ENCODE measurements at places on chromosomes 6 and 20.

DNA sequence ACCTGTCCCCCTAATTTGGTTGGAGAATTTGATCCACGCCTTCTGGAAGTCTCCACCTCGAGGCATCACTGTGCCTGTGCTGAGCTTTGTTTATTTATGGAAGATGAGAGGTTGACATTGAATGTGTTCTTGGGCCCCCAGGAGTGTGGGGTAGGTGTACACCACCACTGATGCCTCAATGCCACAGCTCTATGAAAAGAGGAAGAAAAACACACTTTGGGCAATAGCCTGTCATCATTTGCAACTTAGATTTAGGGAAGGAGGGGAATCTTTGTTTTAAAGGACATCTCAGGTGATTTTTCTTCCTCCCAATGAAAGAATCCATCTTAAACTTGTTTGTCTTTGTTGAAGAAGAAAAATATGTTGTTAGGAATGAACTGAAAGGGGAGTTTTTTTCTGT lies 42.6 kb downstream of the TBC1D7 start:
- DNase-seq: no peak

- DNase-seq: no peak
Measured at GRCh38 chr20:12911372-12911771, 97.4 kb upstream of the SPTLC3 start.

GRCh38 chr20:35757098-35757705 lies 14.6 kb upstream of the PHF20 start:
- no peak for DNase-seq

- no peak for DNase-seq
Measured at GRCh38 chr6:20427856-20428255, 26.2 kb downstream of the E2F3 start.

DNA sequence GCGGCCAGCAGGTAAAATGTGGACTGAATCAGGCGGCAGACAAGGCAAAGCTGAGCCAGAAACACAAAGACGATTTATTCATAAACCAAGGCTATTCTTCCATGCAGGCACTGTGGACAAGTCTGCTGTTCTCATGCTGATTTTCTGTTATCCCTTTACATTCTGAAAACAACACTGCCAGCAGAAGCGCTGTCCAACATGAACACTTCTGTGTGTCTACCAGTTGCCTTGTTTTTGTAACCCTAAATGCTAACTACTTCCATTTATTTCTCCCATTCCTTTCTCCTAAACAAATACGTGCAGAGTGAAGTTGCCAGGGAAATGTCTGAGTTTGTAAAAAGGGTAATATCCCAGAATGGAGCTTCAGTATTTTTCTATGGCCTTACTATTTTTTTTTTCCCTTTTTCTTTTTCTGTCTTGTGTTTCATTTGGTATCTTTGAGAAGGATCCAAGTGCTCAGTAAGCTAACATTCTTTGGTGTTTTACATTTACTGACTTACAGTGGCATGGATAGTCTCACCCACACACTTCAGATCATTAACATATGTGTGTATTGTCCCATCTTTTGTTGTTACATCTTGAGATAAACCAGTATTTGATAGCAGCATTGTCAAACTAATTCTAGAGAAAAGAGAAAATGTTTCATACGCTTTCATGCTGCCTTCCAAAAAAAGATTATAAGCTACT lies 1308.9 kb upstream of the MAP3K7 start:
- no peak for DNase-seq

DNA sequence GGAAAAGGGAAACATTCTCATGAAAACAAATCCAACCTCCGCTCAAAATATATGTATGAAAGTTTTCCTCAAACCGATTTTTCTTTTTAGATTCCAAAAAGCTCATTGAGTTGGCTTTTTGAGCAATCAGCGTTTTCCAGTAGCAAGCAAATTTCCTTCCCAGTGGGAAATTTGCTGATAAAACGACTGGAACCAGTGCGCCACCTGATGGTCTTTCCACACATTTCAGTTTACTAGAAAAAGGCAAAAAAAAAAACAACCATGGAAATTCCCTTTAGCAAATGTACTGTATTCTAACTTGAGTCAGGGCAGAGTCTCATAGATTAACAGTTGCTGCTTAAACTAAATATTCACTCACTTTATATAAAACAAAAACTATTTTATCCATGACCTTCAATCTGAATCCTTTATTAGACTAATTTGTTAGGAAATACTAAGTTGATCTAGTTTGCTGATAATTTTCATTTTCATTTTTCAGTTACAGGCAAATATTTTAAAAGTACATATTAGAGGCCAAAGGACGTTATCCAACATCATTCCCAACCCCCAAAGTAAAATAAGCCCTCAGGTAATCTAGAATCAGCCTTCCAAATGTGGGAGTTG lies 271.5 kb downstream of the FOXA2 start:
- DNase-seq: peak; percentile 33

DNA sequence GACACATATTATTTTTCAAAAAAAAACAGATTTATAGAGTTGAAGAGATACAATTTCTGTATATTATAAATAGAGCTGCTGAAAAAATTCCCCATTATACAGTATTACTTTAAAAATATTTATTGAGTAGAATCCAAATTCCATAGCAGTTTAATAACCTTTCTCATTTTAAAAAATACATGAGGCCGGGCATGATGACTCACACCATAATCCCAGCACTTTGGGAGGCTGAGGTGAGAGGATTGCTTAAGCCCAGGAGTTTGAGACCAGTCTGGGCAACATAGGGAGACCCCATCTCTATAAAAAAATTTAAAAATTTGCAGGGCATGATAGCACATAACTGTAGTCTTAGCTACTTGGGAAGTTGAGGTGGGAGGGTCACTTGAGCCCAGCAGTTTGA lies 13.0 kb downstream of the ATRN start:
- peak; percentile 6 for DNase-seq

DNA sequence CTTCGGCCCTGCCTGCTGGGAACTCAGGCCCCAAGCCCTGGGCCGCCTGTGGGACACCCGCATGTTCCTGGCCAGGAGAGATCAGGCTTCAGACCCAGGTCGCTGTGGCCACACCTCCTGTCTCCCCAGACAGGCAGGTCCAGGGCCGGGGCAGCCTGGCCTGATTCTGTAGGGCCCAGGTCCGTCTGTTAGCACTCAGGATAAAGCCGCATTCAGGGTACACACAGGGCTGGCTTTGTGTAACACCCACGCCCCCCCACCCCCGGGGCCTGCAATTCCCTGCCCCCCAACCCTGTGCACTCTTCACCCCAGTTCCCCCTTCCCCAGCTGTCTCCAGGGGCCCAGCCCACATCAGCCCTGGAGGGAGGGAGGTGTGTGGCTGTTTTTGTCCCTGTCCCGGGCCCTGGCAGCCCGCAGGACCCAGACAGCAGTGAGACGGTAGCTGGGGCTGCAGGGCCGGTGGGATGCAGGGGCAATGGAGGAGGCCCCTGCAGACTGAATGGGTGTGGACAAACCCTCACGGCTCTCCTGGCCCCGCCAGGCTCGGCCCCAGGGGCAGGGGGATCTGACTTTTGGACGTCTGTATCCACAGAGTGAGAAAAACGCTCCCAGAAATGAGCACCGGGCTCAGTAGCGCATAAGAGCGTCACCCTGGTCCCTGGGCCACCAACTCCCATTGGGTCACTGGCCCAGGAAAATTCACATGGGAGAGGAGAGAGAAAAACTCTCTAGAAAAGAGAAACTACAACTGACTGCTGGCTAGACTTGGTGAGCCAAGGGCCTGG lies 42.4 kb upstream of the ZBP1 start:
- DNase-seq: no peak

GRCh38 chr6:163637524-163637923 lies 223.0 kb downstream of the QKI start:
- no peak for DNase-seq

DNA sequence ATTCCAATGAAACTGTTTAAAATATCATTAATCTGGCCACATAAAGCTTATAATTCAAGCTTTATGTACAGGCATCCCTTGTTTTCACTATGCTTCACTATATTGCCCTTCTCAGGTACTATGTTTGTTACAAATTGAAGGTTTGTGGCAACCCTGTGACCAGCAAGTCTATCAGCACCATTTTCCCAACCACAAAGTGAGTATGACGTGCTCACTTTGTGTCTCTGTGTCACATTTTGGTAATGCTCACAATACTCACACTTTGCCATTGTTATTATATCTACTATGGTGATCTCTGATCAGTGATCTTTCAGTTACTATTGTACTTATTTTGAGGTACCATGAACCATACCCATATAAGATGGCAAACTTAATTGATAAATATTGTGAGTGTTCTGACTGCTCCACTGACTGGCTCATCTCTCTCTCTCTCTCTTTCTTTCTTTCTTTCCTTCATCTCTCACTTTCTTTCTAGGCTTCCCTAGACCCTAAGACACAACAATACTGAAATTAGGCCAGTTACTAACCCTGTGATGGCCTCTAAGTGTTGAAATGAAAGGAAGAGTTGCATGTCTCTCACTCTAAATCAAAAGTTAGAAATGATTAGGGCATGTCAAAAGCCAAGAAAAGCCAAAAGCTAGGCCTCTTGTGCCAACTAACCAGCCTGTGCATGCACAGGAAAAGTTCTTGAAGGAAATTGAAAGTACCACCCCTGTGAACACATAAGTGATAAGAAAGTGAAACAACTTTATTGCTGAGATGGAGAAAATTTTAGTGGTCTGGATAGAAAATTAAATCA lies 227.9 kb downstream of the BCAS1 start:
- no peak for DNase-seq

DNA sequence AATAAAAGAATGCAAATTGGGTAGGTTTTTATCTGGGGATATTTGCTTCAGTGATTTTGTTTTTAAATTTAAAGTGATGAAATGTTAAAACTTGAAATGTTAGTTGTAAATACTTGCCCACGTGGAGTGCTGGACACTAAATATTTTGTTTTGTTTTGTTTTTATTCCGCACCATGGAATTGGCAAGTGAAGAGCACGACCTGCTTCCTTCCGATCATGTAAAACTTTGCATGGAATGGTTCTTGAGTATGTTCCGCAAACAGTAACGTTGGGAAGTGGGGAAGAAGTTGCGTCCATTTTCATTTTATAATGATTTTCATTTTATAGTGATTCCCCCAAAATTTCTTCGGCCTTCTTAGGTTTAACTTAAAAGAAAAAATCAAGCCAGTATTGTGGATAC lies 765 bp downstream of the IRAK1BP1 start:
- DNase-seq: no peak

- DNase-seq: peak; percentile 10
Measured at GRCh38 chr6:10719964-10720264, 3.0 kb upstream of the TMEM14C start.

- DNase-seq: no peak
Measured at GRCh38 chr6:7974565-7974937, 64.0 kb upstream of the TXNDC5 start.

GRCh38 chr20:36490191-36490590 lies 51.1 kb upstream of the MYL9 start:
- no peak for DNase-seq

- no peak for DNase-seq
Measured at GRCh38 chr20:50724112-50724725, 7.2 kb upstream of the PARD6B start.

GRCh38 chr20:41717483-41717882 lies 99.3 kb upstream of the CHD6 start:
- no peak for DNase-seq

DNA sequence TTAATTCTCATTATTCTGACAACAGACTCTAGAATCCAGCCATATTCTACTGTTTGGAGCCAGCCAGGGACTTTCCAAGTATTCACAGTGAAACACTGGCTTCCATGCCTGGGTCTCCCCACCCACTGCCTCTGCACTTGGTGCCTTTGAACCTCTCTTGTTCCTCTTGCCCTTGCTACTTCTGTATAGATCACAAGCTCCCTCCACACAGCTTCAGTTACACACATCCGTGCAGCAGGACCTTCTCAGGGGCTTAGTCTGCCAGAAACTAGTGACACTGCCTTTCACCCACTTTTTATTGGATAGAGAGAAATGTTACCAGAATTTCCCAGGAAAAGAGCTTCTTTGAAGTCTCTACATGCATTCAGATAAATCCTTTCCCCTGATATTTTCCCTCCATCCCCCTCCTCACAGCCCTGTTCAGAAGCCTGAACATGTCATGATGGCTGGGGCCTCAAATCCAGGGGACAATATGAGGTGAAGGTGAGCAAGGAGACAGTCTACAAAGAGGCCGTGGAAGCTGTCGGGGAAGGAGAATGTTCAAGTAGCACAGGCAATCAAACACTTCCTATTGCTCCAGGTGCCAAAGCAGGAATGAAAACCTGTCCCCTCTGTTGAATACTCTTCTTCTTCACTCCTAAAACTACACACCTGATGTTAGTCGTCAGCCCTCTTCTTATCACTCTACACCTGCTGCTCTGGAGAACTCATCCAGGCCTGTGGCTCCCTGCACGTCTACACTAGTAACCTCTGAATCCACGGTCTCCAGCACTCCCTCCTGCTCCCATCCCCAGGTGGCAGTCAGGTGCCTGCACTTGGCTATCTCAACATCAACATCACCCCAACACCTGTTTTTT lies 20.2 kb upstream of the HLA-DOA start:
- peak; percentile 57 for DNase-seq

- DNase-seq: peak; percentile 93
Measured at GRCh38 chr6:11921017-11921438, 91.1 kb upstream of the HIVEP1 start.

- DNase-seq: no peak
Measured at GRCh38 chr20:62168061-62168460, 14.8 kb upstream of the MTG2 start.

DNA sequence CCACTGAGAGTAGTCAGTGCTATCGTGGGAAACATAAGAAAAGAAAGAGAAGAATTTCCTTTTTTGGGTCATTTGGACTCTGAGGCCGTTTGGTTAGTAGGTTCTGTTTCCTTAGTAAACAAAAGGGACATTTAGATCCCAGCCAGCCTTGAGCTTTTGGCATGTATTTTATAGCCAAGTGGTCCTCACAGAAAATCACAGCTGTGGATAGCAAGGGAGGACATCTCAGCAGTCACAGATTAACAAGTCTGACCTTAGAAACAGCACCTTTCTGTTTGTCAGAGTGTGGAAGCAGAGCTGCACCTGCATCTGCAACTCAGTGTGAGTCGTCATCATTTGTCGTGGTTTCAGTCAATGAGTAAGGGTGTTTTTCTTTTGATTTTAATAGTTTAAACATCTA lies 40.5 kb downstream of the FAM120B start:
- no peak for DNase-seq

DNA sequence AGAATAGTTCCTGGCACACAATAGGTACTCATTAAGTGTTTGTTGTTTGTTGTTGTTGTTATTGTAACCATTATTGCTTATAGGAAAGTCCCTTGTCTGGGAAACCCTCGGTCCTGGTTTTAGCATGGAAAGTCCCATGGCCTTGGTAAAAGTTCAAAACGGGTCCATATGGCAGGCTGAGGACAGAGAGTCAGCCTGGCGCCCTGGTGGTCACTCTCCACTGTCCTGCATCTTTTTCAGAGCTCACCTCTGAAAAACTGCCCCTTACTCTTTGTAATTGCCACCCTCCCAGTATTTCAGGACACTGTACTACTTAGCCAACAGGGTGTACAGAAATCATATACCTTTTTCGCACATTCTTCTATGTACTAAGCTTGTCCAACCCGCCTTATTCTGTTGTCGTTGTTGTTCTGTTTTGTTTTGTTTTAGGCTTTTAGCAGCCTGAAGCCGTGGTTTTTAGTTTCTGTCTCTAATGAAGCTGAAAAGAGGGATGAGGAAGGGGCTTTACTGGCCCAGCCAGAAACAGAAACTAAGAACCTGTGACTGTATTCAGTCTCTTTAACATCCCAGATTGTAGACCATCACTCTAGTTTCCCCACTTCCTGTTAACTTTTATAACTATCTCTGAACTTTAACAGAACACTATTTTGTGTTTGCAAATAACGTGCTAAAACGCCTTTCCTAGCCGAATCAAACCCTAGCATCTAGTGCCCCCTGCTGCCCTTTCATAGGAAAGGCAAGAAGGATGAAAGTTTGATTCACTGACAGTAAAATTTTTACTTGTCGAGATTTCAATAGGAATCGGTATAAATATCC lies 7.6 kb upstream of the TMEM14A start:
- DNase-seq: peak; percentile 64

Data from stromal cell of bone marrow (primary cell).